ENCODE measurements at places on chromosomes 12 and 14. TPM values are rescaled to one million over a fixed set of nuclear protein-coding genes. Genes with fewer than 3 reads are reported as not detected.

DNA sequence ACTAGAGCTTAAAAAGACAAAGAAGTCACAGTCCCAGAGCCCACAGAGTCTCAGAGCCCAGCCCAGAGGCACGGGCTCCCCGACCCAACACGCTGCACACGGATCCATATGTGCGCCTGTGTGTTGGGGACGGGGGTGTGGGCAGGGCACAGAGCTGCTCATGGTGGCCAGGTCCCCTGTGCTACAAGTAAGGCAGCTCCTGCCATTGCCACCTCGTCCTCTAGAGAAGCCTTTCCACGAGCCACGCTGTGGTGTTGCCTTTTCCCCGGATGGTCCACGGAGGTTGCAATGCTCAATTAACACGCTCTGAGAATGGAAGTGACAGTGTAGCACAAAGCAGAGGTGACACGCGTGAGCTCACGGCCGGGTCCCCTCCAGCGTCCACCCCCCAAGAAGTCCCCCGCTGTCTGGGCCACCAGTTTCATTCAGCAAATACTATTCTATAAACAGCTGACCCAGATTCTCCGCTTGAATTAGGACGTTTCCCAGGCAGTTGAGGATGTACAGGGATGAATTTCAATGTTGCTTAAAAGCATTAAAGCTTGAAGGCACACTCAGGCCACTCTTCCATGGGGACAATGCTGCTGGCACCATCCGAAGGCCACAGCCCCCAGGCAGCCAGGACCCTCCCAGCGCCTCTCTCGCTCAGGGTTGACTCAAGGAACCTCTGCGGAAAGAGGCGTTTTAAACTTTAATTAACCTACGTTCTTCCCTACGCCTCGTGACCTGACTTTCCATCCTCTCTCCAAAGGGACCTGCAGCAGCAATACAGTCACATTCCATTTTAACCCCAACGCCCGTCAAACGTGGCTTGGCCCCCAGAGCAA is 22.7 kb upstream of the EIF5 start:
- no peak for DNase-seq

DNA sequence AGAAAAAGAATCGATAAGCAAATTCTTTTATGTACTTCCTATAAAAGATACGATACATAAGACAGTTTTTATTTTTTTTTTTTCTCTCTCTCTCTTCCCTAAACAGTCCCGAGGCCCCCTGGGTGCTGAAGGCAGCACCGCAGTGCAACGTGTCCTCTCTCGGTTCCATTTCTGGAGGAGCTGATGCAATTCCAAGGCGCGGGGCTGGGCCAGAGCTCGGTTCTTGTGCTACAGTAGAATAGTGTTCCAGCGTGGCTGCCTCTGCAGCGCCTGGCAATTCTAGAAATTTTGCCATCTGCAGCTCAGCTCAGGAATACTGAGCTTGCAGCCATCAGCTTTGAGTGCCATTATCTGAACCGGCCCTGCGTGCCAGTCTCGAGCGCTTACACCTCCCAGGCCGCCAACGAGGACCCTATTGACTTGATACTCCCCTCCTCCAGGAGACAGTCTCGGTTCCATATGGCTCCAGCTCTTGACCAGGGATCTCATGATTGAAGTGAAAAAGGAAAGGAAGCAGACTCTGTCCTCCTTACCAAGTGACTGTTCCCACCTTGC is 630 bp downstream of the ALDH1L2 start:
- DNase-seq: peak; percentile 48

GRCh38 chr14:50038398-50039119 is 77.8 kb downstream of the VCPKMT start:
- no peak for DNase-seq

GRCh38 chr14:104458845-104459244 is 120.7 kb upstream of the C14orf180 start:
- DNase-seq: no peak

- DNase-seq: no peak
Observed at GRCh38 chr14:89574420-89574819, 157.4 kb upstream of the FOXN3 start.

- DNase-seq: no peak
Observed at GRCh38 chr14:89765346-89765745, 189.2 kb downstream of the EFCAB11 start.

DNA sequence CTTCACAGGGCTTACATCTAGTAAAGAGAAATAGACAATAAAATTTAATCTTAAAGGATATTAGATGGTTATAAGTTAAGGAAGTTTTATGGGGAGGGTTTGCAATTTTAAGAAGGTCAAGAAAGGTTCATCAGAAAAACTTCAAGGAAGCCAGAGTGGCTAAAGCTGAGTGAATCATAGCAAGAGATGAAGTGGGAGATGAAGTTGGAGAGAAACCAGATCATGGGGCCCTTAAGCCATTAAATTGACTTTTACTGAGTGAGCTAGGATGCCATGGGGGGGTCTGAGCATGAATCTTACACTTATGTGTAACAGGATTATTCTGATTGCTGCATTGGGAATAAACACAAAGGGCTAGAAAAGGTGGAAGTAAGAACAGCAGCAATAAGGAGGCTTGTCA is 189.2 kb downstream of the LRIG3 start:
- DNase-seq: no peak

DNA sequence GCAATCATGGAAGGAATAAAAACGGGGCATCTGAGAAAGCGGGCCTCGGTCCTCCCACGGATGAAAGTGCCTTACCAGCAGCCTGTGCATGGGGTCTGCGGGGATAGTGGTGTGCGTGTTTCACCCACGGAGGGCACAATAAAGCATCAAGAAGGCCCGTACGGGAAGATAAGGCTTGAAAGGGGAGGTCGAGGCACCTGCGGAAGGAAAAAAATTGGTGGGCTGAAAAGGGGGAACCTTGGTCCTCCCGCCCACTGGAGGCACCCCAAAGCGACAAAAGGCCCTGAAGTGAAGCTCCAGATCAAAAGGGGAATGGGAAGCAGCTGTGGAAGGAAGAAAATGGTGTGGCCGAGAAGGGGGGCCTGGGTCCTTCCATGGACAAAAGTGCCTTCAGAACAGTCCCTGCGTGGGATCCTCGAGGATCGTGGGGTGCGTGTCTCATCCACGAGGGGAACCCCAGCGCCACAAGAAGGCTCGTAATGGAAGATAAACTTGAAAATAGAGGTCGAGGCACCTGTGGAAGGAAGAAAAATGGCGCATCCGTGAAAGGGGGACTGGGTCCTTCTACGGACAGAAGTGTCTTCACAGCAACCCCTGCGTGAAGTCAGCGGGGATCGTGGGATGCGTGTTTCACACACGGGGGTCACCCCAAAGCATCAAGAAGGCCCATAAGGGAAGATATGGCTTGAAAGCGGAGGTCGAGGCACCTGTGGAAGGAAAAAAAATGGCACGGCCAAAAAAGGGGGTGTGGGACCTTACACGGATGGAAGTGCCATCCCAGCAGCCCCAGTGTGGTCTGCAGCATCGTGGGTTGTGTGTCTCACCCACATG is 276.9 kb downstream of the ALG10 start:
- no peak for DNase-seq

GRCh38 chr14:68687746-68688145 is 105.1 kb downstream of the ZFP36L1 start:
- no peak for DNase-seq

DNA sequence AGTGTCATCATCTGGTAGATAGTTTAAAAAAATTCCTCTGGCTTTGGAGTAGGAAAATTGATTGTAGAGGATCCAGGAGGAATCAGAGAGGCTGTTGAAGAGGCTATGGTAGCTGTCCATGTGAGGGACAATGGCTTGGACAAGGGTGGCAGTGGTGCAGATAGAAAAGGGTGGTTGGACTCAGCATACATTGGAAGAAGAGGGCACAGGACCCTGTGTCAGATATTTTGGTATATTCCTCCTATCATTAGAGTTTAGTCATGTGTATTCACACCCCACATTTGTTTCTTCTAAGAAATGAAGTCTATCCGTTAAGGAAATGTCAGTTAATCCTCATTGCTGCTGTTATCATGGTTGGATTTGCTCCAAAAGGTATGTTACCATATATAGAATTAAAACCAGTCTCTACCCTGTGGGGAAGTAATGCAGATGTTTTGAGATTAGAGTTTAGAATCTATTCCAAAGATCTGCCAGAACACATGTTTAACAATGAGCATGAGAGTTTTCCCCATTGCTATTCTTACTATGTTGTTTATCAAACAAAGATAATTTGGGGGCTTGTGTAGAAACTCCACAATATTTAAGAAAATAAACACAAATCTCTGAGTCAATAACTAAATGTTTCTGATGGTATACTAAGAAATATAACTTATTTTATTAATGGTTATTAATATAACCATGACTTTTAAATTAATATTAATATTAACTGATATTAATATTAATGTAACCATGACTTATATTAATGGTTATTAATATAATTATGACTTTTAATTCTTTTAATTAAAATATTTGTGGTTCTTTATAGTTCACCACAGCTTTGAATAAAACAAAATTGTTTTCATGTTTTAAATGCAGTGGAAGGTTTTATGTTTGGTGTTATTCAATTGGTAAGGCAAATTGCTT is 80.9 kb downstream of the CRADD start:
- no peak for DNase-seq

DNA sequence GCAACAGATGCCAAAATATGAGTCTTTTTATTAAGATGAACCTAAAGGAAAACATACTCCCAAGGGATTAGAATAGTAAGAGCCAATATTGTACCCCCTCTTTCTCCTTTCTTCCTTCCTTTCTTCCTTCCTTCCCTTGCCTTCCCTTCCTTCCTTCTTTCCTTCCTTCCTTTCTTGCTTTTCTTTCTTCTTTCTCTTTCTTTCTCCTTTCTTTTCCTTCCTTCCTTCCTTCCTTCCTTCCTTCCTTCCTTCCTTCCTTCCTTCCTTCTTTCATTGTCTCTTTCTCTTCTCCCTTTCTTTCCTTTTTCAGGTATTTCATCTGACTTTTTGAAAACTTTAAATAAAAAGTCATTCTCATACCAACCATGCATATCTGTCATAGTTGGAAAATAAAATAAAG is 892.5 kb downstream of the LRFN5 start:
- DNase-seq: no peak

DNA sequence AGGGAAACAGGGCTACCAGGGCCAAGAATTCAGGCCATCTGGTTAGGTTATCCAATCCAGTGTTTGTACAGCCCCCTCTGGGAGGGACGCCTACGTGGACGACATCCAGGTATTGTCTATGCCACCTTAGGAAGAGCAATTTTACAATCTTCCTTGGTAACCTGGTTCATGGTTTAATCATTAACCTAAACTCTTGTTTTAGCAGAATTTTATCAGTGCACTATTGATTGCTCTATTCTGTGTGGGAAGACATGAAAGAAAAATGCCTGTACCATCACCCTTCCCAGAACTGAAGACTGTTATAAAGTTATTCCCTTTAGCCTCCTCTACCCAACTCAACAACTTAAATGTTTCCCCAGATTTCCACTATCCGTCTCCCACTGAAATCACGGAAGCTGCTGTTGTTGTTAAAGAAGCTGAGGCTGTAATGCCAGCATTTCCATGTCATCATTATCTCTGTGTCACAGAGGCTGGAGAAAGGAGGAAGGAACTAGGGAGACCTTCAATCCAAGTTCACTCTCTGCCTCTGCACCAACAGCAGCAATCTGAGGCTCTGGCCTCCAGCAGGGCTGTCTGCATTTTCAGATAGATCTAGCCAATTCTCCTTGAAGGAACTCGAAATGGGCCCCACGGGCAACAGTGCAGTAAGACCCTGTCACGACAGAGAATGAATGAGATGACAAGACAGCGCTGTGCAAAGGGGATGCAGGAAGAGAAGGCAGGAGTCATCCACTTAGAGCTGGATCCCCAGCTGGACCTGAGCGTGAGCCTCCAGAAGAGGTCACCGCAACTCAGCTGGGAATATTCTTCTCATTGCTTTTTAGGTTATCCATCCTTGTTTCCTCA is 183.4 kb upstream of the GZMB start:
- peak; percentile 73 for DNase-seq

DNA sequence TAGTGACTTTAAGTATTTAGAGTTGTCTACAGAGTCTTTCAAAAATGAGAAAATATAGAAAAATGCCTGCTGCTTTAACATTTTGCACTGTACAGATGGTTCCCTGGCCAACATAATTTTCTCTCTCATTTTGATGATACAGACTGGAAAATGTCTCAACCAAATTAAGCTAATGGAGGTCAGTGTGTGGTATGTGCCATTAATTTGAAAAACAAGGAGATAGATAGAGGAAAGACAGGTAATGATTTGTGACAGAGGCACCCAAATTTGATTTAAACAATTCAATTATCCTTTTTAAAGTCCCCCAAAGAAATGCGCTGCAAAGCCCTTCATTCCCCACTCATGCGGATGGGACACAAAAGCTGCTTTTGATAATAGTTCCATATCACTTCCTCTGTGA is 140.0 kb downstream of the ASCL1 start:
- no peak for DNase-seq

DNA sequence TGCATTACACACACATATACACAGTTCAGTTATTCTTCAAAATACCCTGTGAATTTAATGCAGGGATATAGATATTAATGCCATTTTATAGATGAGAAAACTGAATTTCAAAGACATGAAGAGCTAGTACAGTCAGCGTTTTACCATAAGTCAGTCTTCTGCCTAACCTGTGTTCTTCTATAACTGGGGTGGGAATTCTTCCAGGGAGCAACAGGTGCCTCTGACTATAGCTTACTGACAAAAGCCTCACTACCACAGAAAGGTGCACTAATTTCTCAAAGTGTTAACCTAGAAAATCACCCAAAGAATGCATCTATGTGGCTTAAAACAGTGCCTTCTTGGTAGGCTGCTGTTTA is 84.4 kb downstream of the STXBP6 start:
- DNase-seq: no peak

- DNase-seq: no peak
Observed at GRCh38 chr12:77025782-77026314, 39.5 kb downstream of the E2F7 start.

DNA sequence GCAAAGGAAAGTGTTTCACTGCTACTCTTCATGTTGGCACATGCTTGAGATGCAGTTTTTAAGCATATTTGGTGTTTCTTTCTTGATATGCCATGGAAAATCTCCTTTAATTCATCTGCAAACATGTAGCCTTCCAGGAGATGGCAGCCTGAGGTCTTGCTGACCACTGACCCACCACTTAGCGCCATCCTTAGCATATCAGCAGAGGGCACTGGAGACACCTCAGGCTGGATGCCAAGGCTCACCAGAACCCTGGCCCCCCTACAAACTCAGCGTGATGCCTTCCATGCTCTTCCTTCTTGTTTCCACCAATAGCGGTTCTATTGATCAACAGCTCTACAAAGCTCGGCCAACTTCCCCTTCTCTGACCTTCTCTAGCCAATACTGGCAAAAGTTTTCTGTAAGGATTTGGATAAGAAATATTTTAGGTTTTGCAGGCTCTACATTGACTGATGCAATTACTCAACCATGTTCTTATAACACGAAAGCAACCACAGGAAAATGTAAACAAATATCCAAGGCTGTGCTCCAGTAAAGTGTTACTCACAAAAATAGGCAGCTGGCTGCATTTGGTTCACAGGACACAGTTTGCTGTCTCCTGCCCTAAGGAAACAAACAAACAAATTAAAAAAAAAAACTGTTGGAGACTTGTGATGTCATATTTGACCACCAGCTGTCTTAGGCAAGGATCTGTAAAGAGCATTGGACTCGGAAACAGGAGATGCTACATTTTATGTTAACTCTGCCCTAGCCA is 209.7 kb downstream of the SLC15A4 start:
- DNase-seq: no peak

- DNase-seq: no peak
Observed at GRCh38 chr14:50822501-50823042, 8.4 kb downstream of the NIN start.

ARHGDIB gene
- 36.7 TPM for total RNA-seq

EIF2S3B gene
- total RNA-seq: not detected

RERG gene
- total RNA-seq: 12.6 TPM

NABP2 gene
- total RNA-seq: 26.8 TPM

FBLN5 gene
- 49.2 TPM for total RNA-seq

APPL2 gene
- total RNA-seq: 410 TPM

GXYLT1 gene
- total RNA-seq: 6.0 TPM

KRT74 gene
- not detected for total RNA-seq

CIDEB gene
- 168 TPM for total RNA-seq

OR6C65 gene
- total RNA-seq: not detected

DDX24 gene
- 319 TPM for total RNA-seq
